ENCODE measurements at places on chromosomes 12 and 14.

DNA sequence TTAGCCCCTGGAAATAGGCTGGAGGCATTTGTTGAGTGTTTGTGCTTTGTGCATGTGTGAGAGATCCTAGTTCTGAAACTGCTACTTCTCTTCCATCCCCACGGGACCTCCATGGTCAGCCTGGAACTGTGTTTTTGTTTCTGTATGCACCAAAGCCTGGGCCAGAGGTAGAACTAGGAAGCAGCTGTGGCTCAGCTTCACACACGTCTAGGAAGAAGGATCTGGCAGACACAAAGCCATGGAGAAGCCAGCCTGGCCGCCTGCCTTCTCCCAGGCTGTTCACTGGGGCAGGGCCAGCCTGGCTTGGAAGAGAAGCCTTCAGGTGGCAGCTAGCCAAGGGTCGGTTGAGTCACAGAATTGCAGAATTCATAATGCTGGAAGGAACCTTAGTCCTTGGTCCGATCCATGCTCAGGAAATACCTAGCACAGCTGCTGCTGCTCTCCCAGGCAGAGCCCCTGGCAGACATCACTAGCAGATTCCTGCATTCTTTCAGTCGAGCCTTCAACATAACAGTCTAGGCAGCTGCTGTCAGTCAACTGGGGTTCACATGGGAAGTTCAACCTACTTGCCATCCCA, 27.0 kb downstream of the RIN3 start:
- no peak for DNase-seq

DNA sequence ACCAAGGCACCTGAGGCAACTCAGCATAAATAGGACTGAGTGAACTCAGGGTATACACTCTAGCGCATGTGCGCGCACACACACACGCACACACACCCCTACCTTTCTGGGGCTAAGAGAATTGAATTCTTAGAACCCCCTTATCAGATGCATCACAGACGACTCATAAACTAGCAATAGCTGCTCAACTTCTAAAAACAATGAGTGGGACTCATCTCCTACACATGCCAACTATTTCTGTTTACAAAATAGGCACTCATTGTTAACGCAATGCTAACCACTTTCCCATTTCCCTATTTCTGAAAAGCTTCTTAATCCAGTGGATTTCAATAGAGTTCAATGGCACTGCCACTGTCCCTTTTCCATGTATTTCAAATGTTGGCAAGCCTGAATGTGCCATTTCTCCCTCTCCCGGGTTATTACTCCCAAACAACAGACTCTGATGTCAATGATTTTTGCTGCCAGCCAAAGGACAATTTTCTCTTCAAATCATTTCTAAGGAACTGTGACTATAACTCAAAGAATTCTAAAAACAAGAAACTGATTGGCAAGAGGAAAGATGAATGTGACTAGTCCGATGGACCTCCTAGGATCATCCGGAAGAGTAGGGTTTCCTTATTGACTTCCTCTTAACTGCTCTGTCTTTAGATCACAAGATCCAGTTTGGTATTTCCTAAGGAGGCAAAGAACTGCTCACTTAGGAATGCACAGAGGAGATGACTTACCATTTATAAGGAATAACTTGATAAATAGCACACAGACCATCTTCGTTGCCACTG, 48.8 kb downstream of the SLC38A1 start:
- peak; percentile 64 for DNase-seq

- DNase-seq, result no peak
Observed at GRCh38 chr14:72856530-72857266, 37.2 kb downstream of the DPF3 start.

GRCh38 chr14:104378698-104379113, 200.9 kb upstream of the C14orf180 start:
- no peak for DNase-seq

- DNase-seq, result no peak
Observed at GRCh38 chr12:56833780-56834179, 70.7 kb downstream of the HSD17B6 start.

DNA sequence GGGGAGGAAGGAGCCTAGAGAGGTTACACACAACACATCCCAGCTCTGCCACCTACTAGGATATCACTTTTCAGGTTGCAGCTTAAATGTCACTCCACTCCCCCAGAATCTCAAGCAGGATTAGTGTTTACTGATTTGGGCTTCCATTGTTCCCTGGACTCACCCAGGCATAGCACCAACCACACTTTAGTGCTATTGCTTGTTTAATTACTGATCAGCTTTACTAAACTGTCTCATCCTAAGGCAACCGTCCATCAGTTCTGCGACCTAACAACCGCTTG, 6.1 kb upstream of the KRT18 start:
- DNase-seq, result no peak

DNA sequence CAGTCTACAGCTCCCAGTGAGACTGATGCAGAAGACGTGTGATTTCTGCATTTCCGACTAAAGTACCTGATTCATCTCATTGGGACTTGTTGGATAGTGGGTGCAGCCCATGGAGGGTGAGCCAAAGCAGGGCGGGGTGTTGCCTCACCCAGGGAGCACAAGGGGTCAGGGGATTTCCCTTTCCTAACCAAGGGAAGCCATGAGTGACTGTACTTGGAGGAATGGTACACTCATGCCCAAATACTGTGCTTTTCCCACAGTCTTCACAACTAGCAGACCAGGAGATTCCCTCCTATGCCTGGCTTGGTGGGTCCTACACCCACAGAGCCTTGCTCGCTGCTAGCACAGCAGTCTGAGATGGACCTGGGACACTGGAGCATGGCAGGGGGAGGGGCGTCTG, 21.0 kb upstream of the ABCC9 start:
- DNase-seq, result no peak

- DNase-seq, result no peak
Observed at GRCh38 chr12:54133772-54134375, 54.9 kb downstream of the SMUG1 start.
